ENCODE measurements at places on chromosomes 11 and 22. TPM values are rescaled to one million over a fixed set of nuclear protein-coding genes. Genes with fewer than 3 reads are reported as not detected.

Gene CNTN5
- not detected for total RNA-seq

Gene ANO3
- total RNA-seq, result not detected

Gene OR52N4
- not detected for total RNA-seq

Gene MYO7A
- total RNA-seq, result 3.6 TPM

Gene NPTXR
- total RNA-seq, result 0.95 TPM

Gene FAT3
- 0.05 TPM for total RNA-seq

Gene NXPE2
- not detected for total RNA-seq

Gene CBLIF
- total RNA-seq, result not detected

Gene XKR3
- not detected for total RNA-seq

Gene PDGFB
- total RNA-seq, result 273 TPM

Gene CXCR5
- not detected for total RNA-seq
